ENCODE measurements at places on chromosomes 2 and 18. TPM values are rescaled to one million over a fixed set of nuclear protein-coding genes. Genes with fewer than 3 reads are reported as not detected.

DNA sequence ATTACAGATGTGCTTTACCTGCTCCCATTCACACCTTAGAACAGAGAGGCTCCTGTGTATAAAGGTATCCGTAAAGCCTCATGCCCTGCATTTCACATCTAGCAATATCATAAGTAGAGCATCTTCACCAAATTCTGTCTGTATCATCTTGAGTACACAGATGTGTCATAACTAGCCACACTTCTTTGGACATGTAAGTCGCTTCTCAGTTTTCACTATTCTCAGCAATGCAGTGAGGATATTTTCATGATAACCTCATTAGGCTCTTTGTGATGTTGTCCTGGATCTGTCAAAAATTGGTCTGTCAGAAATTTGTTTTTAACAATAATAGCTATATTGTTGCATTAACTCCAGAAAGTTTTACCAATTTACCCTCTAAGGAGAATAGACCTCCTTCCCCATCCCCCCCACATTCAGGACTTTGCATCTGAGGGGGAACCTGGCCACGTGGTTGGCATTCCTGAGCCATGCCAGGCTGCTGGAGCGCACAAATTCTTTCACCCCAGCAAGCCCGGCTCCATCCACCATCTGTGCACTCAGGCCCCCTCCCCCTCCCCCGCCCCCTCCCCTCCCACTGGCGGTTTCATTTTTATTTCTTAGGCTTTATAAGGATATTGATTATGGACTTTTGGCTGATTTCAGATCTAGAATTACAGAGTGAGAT, 34.1 kb downstream of the AGAP1 start:
- H3K27ac ChIP-seq: no peak overlapping the region
- no peaks in the 10 kb centered on the region for H3K27me3 ChIP-seq
- DNase-seq: peak; percentile 12
- H3K4me3 ChIP-seq: no peak overlapping the region
- H3K4me1 ChIP-seq: no peaks in the 10 kb centered on the region
- no peaks in the 10 kb centered on the region for H3K36me3 ChIP-seq

DNA sequence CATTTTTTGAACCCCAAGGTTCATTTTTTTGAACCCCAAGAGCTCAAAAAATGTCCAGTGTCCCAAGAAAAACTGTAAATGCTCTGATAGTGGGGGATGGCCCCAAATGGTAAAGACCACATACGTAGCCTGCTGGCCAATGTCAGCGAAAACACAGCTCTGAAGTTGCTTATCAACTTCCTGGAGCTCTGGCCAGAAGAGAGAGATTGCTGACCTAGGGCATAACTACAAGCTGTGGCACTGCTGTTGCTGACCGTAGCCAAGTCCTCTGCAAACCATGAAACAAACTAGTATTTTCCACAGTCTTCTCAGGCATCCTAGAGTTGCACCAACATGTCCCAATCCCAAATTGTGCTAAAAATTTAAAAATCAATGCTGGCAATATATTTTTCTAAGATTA, 50.9 kb downstream of the REEP1 start:
- H3K4me1 ChIP-seq: no peaks in the 10 kb centered on the region
- H3K4me3 ChIP-seq: no peak overlapping the region
- no peak for DNase-seq
- H3K27ac ChIP-seq: no peak overlapping the region
- H3K27me3 ChIP-seq: peaks cover 5% of the 10 kb centered on the region

GRCh38 chr2:102520009-102520408, 47.0 kb downstream of the SLC9A4 start:
- no peak for DNase-seq
- no peaks in the 10 kb centered on the region for H3K36me3 ChIP-seq
- no peaks in the 10 kb centered on the region for H3K27me3 ChIP-seq

- no peak overlapping the region for H3K4me3 ChIP-seq
- DNase-seq: no peak
- H3K36me3 ChIP-seq: no peaks in the 10 kb centered on the region
- no peak overlapping the region for H3K27ac ChIP-seq
- no peaks in the 10 kb centered on the region for H3K27me3 ChIP-seq
These were observed 100.3 kb downstream of the CTIF start for GRCh38 chr18:48638896-48639771.

DNA sequence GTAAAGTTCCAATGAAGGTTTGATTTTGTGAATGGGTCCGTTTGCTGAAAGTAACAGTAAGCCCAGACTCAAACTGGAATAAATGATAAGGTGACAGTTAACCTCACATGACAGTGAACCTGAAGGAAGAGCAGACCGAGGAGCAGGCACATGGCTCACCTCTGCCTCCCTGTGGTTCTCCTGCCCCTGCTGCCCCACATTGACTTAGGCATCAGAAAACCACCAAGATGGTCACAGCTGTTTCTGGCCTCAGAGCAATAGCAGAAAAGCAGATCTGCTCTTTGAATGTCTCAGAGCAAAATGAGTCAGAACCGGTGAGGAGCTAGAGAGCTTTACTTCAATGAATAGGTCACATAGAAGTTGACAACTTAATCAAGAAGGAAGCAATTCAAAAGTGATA, 487.6 kb downstream of the METTL4 start:
- H3K36me3 ChIP-seq: no peaks in the 10 kb centered on the region
- H3K27me3 ChIP-seq: no peaks in the 10 kb centered on the region
- DNase-seq: no peak
- H3K4me3 ChIP-seq: no peak overlapping the region
- no peak overlapping the region for H3K27ac ChIP-seq
- no peaks in the 10 kb centered on the region for H3K4me1 ChIP-seq

GRCh38 chr2:170215021-170215420, 37.1 kb downstream of the MYO3B start:
- H3K27me3 ChIP-seq: no peaks in the 10 kb centered on the region
- no peaks in the 10 kb centered on the region for H3K4me1 ChIP-seq
- H3K27ac ChIP-seq: no peak overlapping the region
- no peaks in the 10 kb centered on the region for H3K36me3 ChIP-seq
- no peak overlapping the region for H3K4me3 ChIP-seq
- DNase-seq: no peak

DNA sequence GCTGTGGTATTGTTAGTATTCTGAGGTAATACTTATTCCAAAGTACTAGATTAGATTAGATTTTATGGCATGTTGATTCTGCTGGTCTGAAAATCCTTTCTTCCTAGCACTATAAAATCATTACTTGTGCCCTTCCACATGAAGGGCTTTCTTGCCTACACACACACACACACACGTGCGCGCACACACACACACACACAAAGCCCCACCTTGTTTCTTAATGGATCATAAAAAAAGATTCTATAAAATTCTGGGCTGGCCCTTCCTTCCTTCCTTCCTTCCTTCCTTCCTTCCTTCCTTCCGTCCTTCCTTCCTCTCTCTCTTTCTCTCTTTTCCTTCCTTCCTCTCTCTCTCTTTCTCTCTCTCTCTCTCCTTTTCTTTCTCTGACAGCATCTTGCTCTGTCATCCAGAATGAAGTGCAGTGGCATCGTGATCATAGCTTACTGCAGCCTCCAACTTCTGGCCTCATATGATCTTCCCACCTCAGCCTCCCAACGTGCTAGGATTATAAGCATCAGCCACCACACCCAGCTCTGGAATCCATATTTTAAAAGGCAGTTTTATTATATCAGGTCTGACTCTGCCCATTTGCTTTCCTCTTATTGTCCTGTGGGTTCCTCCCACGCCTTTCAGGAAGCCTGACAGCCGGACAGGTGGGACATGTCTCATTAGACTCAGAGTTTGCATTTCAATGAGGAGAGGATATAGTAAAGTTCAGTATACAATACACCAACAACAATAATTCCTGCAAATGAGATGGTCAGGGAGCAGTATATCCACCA, 321.1 kb downstream of the PIK3C3 start:
- no peaks in the 10 kb centered on the region for H3K4me1 ChIP-seq
- no peak overlapping the region for H3K27ac ChIP-seq
- DNase-seq: no peak
- H3K36me3 ChIP-seq: no peaks in the 10 kb centered on the region
- no peak overlapping the region for H3K4me3 ChIP-seq

Gene ERBB4
- 6.4 TPM for total RNA-seq

Gene DCC
- total RNA-seq: 1.1 TPM

Gene SDC1
- 127 TPM for total RNA-seq

Gene SCG2
- total RNA-seq: 0.71 TPM

Gene NEB
- total RNA-seq: 1.3 TPM

Gene ASIC4
- not detected for total RNA-seq

Data from left lung (tissue), 14 donors.